ENCODE measurements at places on chromosomes 16 and 17.
A peak's percentile ranks its signal among the peaks of the same experiment; 100 is the strongest.

DNA sequence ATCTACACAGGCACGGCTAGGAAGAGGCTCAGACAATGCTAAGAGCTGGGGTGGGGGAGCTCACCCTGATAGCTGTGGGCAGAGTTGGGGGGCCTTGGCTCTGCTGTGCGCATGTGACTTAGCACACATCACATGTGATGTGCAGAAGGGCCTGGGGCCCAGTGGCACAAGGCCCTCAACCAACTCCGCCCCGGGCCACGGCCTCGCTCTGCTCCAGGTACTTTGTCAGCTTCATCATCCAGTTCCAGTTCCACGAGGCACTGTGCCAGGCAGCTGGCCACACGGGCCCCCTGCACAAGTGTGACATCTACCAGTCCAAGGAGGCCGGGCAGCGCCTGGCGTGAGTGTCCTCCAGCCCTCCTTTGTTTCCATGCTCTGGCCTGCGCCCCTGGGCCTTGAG is 19.3 kb downstream of the ACE start:
- no peak for DNase-seq

- no peak for DNase-seq
Measured at GRCh38 chr16:50395763-50396710, 27.2 kb upstream of the BRD7 start.

GRCh38 chr17:28916302-28916934 is 13.5 kb upstream of the DHRS13 start:
- peak; percentile 8 for DNase-seq

DNA sequence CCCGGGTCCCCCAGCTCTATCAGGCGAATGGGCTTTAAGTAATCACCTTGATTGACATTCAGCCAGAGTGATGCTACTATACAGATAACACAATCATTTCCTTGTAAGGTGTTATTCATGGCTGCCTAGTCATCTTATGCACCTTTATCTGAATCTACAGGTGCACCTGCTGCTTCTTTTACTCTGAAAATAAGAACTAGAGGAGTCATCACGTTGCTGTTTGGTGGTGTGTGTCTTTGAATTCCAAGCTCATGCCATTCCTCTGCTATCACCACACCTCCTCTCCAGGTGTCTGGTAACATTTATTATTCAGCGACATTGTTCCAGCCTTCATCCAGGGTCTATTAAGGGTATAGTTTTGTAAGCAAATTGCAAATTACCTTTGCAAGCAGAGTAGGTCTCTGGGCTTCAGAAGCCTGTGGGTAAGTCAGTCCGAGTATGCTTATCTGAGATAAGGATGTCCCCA is 51.9 kb downstream of the NOS2 start:
- no peak for DNase-seq

GRCh38 chr17:57032343-57032742 is 52.7 kb upstream of the AKAP1 start:
- peak; percentile 57 for DNase-seq

DNA sequence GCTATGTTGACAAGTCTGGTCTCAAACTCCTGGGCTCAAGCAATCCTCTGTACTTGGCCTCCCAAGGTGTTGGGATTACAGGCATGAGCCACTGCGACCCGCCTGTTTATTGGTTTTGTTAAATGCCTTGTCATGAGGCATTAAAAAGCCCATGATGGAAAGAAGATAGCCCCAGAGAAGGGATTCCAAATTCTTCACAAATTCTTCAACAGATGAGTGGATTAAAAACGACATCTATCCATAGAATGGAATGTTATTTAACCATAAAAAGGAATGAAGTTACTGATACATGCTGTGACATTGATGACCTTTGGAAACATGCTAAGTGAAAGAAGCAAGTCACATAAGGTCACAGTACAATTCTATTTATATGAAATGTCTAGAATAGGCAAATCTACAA is 4.7 kb downstream of the SGF29 start:
- no peak for DNase-seq

DNA sequence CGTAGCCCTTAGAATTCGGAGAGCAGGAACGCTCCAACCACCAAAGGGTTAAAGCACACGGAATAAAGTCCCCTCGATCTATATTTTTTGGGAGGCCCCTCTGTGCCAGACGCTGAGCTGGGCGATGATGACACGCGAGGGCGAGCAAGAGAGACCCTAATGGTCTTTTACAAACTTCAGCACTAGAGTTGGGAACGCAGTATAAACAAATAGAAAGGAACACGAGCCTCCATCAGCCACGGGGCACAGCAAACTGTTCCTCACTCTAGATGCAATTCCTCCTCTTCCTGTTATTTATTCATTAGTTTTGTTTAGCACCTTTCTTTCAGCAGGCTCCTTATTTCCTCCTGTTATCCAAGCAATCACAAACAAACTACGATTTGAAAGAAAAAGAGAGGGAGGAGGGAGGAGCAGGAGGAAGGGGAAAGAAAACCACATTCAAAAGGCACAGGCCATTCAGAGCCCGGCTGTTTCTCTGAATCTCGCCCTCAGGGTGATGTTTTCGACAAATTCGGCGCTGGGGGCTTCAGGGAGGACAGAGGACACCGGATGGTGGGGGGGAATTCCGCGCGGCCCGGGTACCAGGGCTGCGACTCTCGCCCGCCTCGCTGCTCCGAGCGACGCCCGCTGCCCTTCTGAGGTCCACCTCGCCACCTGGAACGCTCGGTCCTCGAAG is 1.6 kb downstream of the TOX3 start:
- DNase-seq = peak; percentile 60

DNA sequence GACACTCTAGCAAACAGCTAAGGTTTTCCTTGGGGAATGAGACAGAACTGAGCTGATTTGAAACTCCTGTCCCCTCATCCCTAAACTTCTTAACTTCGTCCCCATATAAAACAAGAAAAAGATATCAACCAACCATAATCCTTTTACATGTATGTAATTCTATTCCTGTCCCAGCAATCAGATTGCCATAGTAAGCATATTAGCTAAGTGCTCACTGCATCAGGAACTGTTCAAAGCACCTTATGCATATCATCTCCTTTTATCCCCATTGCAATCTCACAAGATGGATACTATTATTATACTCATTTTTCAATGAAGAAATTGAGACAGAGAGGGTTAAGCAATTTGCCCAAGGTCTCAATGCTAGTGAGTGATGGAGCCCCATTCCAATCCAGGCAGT is 6.8 kb downstream of the KIF18B start:
- no peak for DNase-seq

Data from NCI-H1092 treated with DMSO at 0.1 percent for 48 hours (cell line).